GM23338 (cell line): ENCODE measurements at places on chromosomes 13 and 19. TPM values are rescaled to one million over a fixed set of nuclear protein-coding genes. Genes with fewer than 3 reads are reported as not detected.
A peak's percentile ranks its signal among the peaks of the same experiment; 100 is the strongest.

DNA sequence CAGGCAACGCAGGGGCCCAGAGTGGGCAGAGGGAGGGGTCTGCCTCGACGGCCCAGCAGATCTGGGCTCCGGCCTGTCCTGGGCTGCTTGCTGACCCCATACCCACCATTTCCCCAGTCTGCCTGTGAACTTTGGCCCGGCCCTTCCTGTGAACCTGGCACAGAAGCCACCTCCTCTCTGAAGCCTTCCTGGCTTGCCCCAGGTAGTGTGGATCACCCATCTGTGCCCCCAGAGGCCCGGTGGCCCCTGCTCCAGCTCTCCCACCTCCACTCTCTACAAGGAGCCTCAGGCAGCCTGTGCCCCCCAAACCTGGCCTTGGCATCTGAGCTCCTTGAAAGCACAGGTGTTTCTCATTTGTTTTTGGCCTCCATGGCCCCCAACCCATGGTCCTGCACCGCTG lies 15.7 kb downstream of the PLEKHF1 start:
- no peaks in the 10 kb centered on the region for H3K27me3 ChIP-seq
- no peak overlapping the region for H3K4me3 ChIP-seq
- no peaks in the 10 kb centered on the region for H3K4me1 ChIP-seq
- DNase-seq: no peak
- H3K36me3 ChIP-seq: no peaks in the 10 kb centered on the region
- no peak overlapping the region for H3K27ac ChIP-seq

F10 gene
- 0.76 and 1.0 TPM in 2 replicates for total RNA-seq

MEF2B gene
- 3.0 and 8.3 TPM in 2 replicates for total RNA-seq

IRGC gene
- total RNA-seq: not detected in 2 replicates

DNA sequence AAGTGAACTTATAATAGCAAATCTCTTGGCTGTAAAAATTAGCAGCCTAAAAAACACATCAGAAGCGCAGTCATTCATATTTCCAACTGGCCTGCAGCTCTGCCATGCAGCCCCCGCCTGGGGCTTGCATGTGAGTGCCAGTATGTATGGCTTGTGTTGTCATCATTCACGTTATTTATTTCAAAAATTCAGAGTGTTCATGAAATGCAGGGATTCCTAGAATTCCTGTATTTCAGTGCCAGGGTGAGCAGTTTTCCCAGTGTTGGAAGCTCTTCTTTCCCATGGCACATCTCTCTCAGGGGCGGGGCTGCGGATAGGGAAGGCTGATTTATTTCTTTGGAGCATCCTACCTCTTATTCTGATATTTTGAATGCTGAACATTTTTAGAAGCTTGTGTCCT lies 234.6 kb downstream of the FGF9 start:
- no peak for DNase-seq
- H3K4me3 ChIP-seq: no peak overlapping the region
- no peaks in the 10 kb centered on the region for H3K27me3 ChIP-seq

DNA sequence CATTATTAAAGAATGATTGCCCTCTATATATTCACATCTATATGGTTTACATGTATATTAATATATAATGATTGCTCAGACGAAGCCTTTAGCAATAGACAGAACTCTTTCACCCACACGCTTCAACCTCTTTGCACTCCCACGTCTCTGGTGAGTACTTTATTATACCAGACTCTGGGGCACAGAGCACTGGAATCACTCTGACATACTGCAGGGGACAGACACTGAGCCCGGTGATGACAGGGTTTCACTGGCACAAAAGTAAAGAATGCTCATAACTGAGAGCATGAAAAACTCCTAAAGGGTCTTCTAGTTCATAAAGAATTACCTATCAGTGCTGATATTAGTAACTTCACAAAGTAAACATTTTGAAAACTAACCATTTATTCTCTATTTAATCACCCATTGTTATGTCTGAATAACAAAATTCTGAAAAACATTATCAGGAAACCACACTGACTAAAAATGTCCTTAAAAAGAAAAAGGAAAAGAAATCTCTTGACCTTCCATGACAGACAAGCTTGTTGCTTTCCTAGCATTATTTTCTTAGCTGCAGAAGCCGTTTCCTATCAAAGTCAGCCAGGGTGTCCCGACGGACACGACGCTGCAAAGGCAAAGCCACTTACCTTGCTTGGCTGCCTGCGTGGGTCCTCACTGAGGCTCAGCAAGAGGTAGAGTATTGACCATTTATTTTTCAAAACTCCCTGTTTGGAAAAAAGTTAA lies 29.1 kb downstream of the TUBGCP3 start:
- no peak overlapping the region for H3K4me3 ChIP-seq
- DNase-seq: no peak
- H3K27ac ChIP-seq: no peak overlapping the region
- H3K36me3 ChIP-seq: peaks cover 19% of the 10 kb centered on the region
- H3K27me3 ChIP-seq: no peaks in the 10 kb centered on the region
- peaks cover 13% of the 10 kb centered on the region for H3K4me1 ChIP-seq

DNA sequence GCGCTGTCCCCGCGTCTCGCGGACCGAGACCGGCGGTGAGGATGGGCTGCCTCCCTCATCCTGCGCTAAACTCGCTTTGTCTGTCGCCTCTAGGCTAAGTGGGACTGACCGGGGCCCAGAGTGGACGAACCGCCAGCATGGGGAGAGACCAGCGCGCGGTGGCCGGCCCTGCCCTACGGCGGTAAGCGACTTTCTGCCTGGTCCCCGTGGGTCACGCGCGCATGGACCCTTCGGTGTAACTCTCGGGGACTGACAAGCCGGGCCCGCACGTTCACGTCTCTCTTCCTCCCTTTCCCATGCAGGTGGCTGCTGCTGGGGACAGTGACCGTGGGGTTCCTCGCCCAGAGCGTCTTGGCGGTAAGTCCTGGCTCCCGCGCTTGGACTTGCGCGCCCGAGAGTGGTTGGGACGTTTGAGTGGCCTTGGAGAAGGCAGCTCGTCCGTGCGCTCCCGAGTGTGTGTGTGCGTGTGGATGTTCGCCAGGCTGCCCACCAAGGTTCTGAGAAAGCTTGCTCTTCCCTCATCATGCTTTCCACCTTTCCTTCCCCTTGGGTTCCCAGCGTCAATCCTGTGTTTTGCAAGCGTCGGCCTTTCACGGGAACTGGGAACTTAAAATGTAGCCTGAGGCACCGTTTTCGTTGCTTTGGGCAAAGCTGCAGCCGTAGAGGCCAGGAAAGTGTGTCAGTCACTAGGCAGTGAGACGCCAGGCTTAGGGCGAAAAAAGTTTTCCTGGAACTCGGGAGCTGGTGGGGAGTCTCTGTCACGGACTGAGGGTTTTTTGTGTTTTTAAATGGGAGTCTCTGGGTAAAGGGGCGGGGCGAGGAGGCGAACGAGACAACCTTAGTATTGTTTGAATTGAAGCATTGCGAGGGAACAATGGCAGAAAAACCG lies 927 bp downstream of the COL4A2 start:
- peaks cover 6% of the 10 kb centered on the region; the same call in 1 of the 2 replicates for H3K36me3 ChIP-seq
- peaks cover 25% of the 10 kb centered on the region for H3K4me1 ChIP-seq
- peaks cover 31% of the 10 kb centered on the region for H3K27me3 ChIP-seq
- peak; percentile 85 for DNase-seq
- H3K27ac ChIP-seq: no peak overlapping the region

GRCh38 chr19:43768273-43769050 lies 12.3 kb downstream of the KCNN4 start:
- H3K27ac ChIP-seq: no peak overlapping the region
- DNase-seq: no peak
- peaks cover 21% of the 10 kb centered on the region for H3K27me3 ChIP-seq
- no peaks in the 10 kb centered on the region for H3K36me3 ChIP-seq

- H3K27me3 ChIP-seq: no peaks in the 10 kb centered on the region
- 0 out of 2 replicates have a peak, but pooled peaks cover 8% of the 10 kb centered on the region for H3K4me1 ChIP-seq
- H3K27ac ChIP-seq: no peak overlapping the region
- peak; percentile 70 for DNase-seq
- H3K4me3 ChIP-seq: no peak overlapping the region
These were observed 7.8 kb upstream of the C19orf84 start for GRCh38 chr19:51398096-51398704.

GRCh38 chr19:39407660-39408391 lies 1.2 kb downstream of the ZFP36 start:
- peak overlapping the region; percentile 99 for H3K4me3 ChIP-seq
- H3K36me3 ChIP-seq: no peaks in the 10 kb centered on the region
- peak; percentile 59 for DNase-seq

- DNase-seq: peak; percentile 71
- H3K36me3 ChIP-seq: no peaks in the 10 kb centered on the region
- no peaks in the 10 kb centered on the region for H3K27me3 ChIP-seq
- H3K4me3 ChIP-seq: peak overlapping the region; percentile 88
These were observed 1.5 kb downstream of the PLEKHF1 start for GRCh38 chr19:29666578-29667386.

ZNF582 gene
- total RNA-seq: 3.9 and 8.0 TPM in 2 replicates

DNA sequence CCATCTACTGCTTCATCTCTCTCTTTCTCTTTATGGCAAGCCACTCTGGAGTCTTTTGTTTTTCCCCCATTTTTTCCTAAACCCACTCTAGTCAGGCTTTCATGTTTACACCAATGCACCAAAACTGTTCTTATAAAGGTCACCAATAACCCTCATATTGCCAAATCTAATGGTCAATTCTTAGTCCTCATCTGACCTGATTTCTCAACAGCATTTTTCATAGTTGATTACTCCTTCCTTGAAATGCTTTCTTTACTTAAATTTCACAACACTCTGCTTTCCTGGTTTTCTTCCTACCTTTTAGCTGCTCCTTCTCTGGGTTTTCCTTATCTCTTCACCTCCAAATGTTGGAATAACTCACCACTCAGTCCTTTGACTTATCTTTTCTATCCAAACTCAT lies 47.9 kb downstream of the MICU2 start:
- 0 out of 2 replicates have a peak, but pooled peaks cover 3% of the 10 kb centered on the region for H3K4me1 ChIP-seq
- no peaks in the 10 kb centered on the region for H3K27me3 ChIP-seq
- H3K4me3 ChIP-seq: no peak overlapping the region
- H3K36me3 ChIP-seq: 0 out of 2 replicates have a peak, but pooled peaks cover 3% of the 10 kb centered on the region
- DNase-seq: no peak
- no peak overlapping the region for H3K27ac ChIP-seq

ARL11 gene
- 0.52 and 1.2 TPM in 2 replicates for total RNA-seq

FCGBP gene
- total RNA-seq: 3.0 and 3.6 TPM in 2 replicates

DNA sequence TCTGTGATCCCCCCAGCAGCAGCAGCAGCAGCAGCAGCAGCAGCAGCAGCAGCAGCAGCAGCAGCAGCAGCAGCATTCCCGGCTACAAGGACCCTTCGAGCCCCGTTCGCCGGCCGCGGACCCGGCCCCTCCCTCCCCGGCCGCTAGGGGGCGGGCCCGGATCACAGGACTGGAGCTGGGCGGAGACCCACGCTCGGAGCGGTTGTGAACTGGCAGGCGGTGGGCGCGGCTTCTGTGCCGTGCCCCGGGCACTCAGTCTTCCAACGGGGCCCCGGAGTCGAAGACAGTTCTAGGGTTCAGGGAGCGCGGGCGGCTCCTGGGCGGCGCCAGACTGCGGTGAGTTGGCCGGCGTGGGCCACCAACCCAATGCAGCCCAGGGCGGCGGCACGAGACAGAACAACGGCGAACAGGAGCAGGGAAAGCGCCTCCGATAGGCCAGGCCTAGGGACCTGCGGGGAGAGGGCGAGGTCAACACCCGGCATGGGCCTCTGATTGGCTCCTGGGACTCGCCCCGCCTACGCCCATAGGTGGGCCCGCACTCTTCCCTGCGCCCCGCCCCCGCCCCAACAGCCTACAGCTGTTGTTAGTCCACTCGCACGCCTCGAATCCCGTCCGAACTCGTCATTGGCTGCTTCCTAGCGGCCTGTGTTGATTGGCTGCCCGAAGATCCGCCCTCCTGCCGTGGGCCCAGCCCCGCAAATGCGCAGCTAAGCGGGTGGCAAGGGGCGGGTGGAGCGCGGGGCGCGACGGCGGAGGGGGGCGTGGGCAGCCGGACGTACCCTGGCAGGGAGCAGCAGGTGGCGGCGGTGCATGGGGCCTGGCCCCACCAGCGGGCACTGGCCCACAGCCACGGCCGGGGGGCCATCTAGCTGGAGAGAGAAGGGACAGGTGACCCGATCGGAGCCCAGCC lies 1.4 kb upstream of the SIX5 start:
- H3K36me3 ChIP-seq: 0 out of 2 replicates have a peak, but pooled peaks cover 3% of the 10 kb centered on the region
- peak overlapping the region; percentile 76 for H3K4me3 ChIP-seq
- DNase-seq: peak; percentile 99
- peaks cover 20% of the 10 kb centered on the region for H3K4me1 ChIP-seq
- H3K27ac ChIP-seq: peak overlapping the region; percentile 97

GRCh38 chr13:50576156-50576555 lies 267.3 kb downstream of the DLEU7 start:
- H3K27me3 ChIP-seq: no peaks in the 10 kb centered on the region
- H3K36me3 ChIP-seq: no peaks in the 10 kb centered on the region
- H3K4me3 ChIP-seq: no peak overlapping the region
- H3K27ac ChIP-seq: no peak overlapping the region

DNA sequence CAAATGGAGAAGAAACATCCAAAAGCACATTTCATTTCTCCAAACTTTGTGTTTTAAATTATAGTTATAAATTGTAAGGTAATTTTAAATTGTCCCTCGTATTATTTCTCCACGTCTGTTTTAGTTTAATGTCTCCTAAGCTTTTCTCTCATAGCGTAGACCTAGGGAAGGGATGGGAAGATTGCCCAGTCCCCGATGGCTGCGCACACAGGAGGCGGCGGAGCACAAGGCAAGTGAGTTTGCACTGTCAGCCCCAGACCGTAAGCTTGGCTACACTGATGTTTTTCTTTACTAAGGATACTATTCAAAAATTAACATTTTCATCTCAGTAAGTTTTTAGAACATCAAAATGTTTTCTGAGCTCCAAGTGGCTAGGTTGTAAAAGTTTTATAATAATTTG lies 72.3 kb downstream of the GPR12 start:
- DNase-seq: no peak
- H3K36me3 ChIP-seq: no peaks in the 10 kb centered on the region
- H3K27ac ChIP-seq: no peak overlapping the region

GRCh38 chr19:41939861-41940730 lies 11.8 kb upstream of the ERFL start:
- no peak overlapping the region for H3K27ac ChIP-seq
- H3K27me3 ChIP-seq: peaks cover 69% of the 10 kb centered on the region
- peaks cover 5% of the 10 kb centered on the region; the same call in 1 of the 2 replicates for H3K4me1 ChIP-seq
- peak overlapping the region; percentile 66 for H3K4me3 ChIP-seq
- H3K36me3 ChIP-seq: no peaks in the 10 kb centered on the region

NEK3 gene
- total RNA-seq: 26.6 and 26.7 TPM in 2 replicates

PSMD8 gene
- 165 and 241 TPM in 2 replicates for total RNA-seq

DHDH gene
- total RNA-seq: 0.69 and 0.78 TPM in 2 replicates

DNA sequence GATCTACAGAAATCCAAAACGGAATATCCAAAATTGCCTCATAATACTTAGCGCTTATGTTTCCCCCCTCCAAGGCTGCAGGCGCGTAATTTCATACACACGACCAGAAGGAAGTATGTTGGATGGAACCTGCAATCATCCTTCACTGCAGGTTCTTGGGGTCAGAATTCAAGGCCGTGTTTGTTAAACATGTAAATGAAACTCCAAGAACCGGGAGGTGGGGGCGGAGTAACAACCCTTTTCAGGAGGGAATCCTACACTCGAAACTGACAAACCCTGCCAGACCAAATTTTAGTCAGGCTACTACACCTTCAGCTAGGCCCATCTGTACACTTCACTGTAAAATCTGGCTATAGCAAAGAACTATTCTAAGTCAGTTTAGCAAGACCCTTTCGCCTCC lies 1.3 kb downstream of the ZNF607 start:
- DNase-seq: peak; percentile 36
- no peaks in the 10 kb centered on the region for H3K27me3 ChIP-seq
- H3K27ac ChIP-seq: no peak overlapping the region
- no peaks in the 10 kb centered on the region for H3K36me3 ChIP-seq
- peak overlapping the region; percentile 92 for H3K4me3 ChIP-seq

GRCh38 chr13:80340651-80341100 lies 250 bp downstream of the SPRY2 start:
- DNase-seq: no peak
- H3K4me1 ChIP-seq: peaks cover 44% of the 10 kb centered on the region
- peaks cover 14% of the 10 kb centered on the region for H3K36me3 ChIP-seq
